ENCODE measurements at places on chromosomes 7 and 10. TPM values are rescaled to one million over a fixed set of nuclear protein-coding genes. Genes with fewer than 3 reads are reported as not detected.

LIPK gene
- total RNA-seq = not detected

MSMB gene
- not detected for total RNA-seq

TLL2 gene
- not detected for total RNA-seq

NSUN5 gene
- total RNA-seq = 22.4 TPM

DDX56 gene
- total RNA-seq = 53.5 TPM

HSPA12A gene
- 7.4 TPM for total RNA-seq

CHAT gene
- not detected for total RNA-seq

LSM8 gene
- 28.3 TPM for total RNA-seq

NRCAM gene
- 2.0 TPM for total RNA-seq

CPA2 gene
- not detected for total RNA-seq

LRMDA gene
- total RNA-seq = 20.0 TPM

MRLN gene
- total RNA-seq = not detected

DNA sequence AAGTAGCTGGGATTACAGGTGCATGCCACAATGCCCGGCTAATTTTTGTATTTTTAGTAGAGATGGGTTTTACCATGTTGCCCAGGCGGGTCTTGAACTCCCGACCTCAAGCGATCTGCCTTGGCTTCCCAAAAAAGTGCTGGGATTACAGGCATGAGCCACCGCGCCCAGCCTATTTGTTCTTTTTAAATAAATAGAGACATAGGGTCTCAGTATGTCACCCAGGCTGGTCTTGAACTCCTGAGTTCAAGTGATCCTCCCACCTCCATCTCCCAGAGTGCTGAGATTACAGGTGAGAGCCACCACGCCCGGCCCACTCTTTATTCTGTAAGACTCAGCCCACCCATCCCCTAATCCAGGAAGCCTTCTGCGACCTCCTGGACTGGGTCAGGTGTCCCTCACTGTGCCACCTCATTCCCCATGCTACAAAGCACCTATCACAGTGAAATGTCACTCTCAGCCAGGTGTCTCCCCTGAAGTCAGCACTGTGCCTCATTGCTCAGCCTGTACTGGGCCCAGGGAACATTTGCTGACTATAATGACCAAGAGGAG is 2.8 kb downstream of the TMEM120A start:
- no peak overlapping the region for H3K27ac ChIP-seq
- H3K4me1 ChIP-seq = peaks cover 13% of the 10 kb centered on the region
- H3K4me3 ChIP-seq = no peak overlapping the region
- no peak for DNase-seq
- no peaks in the 10 kb centered on the region for H3K27me3 ChIP-seq

DNA sequence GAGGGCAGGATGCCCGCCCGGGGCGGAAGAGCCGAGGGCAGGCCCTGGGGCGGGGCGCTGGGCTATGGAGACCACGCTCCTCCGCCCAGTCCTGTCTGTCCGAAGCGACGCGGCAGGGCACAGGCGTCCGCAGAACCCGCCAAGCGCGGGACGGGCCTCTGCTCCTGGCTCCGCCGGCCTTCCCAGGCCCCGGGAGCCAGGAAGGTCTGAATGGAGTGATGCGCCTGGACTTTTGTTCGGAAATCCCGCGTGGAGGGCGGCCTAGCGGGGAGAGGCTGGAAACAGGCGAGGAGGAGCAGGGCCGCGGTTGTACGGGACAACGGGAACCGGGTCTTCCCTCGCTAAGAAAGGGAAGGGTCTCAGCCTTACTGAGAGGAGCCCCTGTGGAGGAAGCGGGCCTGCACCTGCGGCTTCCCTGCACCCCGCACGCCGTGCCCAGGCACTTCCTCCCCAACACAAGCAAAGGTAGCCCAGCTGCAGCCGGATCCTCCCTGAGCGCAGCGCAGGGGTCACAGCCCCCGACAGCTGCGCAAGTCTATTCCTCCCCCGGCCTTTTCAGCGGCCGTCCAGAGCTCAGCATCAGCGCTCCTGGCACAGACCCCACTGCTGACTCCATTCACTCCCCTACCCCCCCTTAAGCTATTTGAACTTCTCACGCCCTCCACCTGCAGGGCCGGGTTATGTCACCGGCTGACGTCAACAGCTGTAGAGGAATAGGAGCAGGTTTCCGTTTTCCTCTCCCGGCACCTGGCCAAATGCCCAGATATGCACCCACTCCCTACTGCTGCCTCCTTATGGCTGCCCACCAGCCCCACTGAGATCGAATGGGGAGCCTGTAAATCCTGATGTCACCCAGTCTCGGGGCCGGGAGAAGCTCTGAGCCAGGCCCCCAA is 143.2 kb upstream of the RET start:
- H3K36me3 ChIP-seq = no peaks in the 10 kb centered on the region
- peak overlapping the region; percentile 16 for H3K4me3 ChIP-seq
- DNase-seq = peak; percentile 64
- H3K4me1 ChIP-seq = peaks cover 12% of the 10 kb centered on the region
- H3K27ac ChIP-seq = no peak overlapping the region

- no peak overlapping the region for H3K27ac ChIP-seq
- H3K4me1 ChIP-seq = no peaks in the 10 kb centered on the region
- DNase-seq = no peak
- H3K27me3 ChIP-seq = no peaks in the 10 kb centered on the region
Measured at GRCh38 chr10:115050375-115051010, 42.7 kb upstream of the ATRNL1 start.

DNA sequence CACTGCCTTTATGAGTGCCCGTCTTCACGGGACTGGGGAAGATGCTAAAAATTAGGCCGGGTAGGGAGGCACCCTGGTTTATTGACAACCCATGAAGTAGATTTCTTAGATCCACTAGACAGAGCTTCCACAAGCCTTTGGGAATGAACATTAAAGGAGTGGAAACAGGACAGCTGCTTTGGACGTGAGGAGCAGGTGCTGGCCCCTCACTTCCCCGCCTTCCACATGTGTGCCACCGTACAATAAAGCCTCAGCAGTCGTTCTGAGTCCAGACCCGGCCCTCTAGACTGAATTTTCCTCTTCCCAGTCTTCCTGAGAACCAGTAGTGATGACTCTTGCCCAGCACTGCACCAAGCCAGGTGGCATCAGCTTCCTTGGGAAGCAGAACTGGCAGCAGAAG is 282.4 kb downstream of the CELF2 start:
- H3K27me3 ChIP-seq = no peaks in the 10 kb centered on the region
- H3K27ac ChIP-seq = no peak overlapping the region
- peaks cover 92% of the 10 kb centered on the region for H3K36me3 ChIP-seq
- DNase-seq = no peak
- H3K4me3 ChIP-seq = no peak overlapping the region
- H3K4me1 ChIP-seq = no peaks in the 10 kb centered on the region

GRCh38 chr7:947391-948210 is 6.9 kb downstream of the ADAP1 start:
- DNase-seq = peak; percentile 63
- H3K4me3 ChIP-seq = no peak overlapping the region
- H3K27me3 ChIP-seq = no peaks in the 10 kb centered on the region

DNA sequence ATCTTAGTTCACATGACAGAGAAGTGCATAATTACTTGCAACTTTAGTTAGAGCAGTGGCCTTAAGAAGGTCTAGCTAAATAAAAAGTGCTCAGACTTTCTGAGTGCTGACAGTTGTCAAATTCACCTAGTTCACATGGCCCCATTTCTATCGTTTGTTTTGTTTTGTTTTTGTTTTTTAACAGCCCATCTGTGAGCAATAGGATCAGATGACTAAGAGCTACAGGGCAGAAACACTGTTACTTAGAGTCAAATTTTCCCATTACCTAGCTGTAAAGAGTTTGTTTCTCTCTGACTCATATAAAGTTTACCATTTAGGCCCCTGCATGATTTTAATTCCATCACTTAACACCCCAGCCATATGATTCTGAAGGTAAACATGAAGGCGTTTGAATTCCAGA is 18.8 kb downstream of the CAV1 start:
- no peaks in the 10 kb centered on the region for H3K36me3 ChIP-seq
- H3K4me1 ChIP-seq = peaks cover 4% of the 10 kb centered on the region
- H3K27me3 ChIP-seq = no peaks in the 10 kb centered on the region
- H3K27ac ChIP-seq = no peak overlapping the region
- no peak overlapping the region for H3K4me3 ChIP-seq
- DNase-seq = no peak

DNA sequence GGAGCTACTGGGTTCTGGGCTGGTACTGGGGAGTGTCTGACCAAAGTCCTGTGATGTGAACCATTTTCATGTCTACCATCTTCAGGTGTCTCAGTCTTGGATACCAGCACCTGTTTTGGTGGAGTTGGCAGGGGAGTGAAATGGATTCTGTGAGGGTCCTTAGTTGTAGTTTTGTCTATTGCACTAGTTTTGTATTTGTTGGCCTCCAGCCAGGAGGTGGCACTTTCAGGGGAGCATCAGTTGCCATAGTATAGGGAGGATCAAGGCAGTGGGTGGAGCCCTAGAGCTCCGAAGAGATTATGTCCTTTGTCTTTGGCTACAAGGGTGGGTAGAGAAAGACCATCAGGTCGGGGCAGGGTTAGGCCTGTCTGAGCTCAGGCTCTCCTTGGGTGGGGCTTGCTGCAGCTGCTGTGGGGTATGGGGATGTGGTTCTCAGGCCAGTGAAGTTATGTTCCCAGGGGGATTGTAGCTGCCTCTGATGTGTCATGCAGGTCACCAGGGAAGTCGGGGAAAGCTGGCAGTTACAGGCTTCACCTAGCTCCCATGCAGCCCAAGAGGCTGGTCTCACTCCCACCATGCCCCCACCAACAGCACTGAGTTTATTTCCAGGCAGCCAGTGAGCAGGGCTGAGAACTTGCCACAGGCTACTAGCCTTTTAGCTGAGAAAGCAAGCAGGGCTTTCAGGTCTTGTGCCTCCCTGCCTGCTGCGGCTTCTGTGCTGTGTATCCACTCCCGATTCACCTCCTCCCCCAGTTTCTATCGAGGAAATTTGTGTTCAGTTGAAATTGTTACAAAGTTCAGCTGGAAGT is 153.1 kb downstream of the ZNF365 start:
- no peak for DNase-seq
- H3K27ac ChIP-seq = no peak overlapping the region
- no peaks in the 10 kb centered on the region for H3K36me3 ChIP-seq
- H3K4me1 ChIP-seq = no peaks in the 10 kb centered on the region
- no peak overlapping the region for H3K4me3 ChIP-seq

DNA sequence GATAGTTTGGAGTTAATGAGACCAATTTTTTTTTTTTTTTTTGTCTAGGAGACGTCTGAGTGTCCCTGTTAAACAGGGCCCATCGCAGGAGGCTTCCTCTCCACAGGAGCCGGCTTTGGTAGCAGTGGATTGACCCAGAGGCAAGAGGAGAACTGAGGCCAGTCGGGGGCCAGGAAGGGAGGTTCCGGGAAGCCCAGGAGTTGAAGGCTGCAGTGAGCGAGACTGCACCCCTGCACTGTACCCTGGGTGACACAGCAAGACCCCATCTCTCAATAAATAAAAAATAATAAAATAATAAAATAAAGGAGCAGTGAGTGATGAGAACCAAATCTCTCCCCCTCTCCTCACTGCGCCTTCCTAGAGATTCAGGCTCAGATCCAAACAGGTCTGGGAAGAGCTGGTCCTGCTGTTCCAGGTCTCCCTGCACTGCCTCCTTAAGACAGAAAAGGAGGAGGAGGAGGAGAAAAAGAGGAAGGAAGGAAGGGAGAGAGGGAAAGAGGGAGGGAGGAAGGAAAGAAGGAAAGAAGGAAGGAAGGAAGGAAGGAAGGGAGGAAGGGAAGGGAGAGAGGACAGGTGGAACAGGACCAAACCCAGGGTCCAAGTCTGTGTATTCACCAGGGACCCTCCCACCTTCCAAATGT is 3.5 kb downstream of the MNX1 start:
- H3K4me3 ChIP-seq = no peak overlapping the region
- no peak for DNase-seq
- no peaks in the 10 kb centered on the region for H3K36me3 ChIP-seq
- H3K4me1 ChIP-seq = peaks cover 33% of the 10 kb centered on the region
- no peak overlapping the region for H3K27ac ChIP-seq

GRCh38 chr10:16280595-16280994 is 156.2 kb upstream of the PTER start:
- no peaks in the 10 kb centered on the region for H3K4me1 ChIP-seq
- no peak for DNase-seq
- no peak overlapping the region for H3K27ac ChIP-seq
- H3K4me3 ChIP-seq = no peak overlapping the region
- no peaks in the 10 kb centered on the region for H3K27me3 ChIP-seq
- H3K36me3 ChIP-seq = no peaks in the 10 kb centered on the region

DNA sequence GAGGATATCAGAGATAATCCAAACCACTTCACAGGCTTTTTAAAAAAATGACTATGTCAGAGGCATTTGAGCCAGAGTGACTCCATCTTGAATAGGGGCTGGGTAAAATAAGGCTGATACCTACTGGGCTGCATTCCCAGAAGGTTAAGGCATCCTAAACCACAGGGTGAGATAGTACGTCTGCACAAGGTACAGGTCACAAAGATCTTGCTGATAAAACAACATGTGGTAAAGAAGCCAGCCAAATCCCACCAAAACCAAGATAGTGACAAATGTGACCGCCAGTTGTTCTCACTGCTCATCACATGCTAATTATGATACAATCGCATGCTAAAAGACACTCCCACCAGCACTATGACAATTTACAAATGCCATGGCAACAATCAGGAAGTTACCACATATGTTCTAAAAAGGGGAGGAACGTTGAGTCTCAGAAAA is 177.5 kb downstream of the RAPGEF5 start:
- peaks cover 26% of the 10 kb centered on the region for H3K36me3 ChIP-seq
- H3K4me1 ChIP-seq = no peaks in the 10 kb centered on the region
- H3K4me3 ChIP-seq = no peak overlapping the region
- no peak overlapping the region for H3K27ac ChIP-seq
- no peak for DNase-seq

GRCh38 chr7:87458148-87458547 is 17.3 kb downstream of the ABCB4 start:
- no peak for DNase-seq
- H3K27me3 ChIP-seq = no peaks in the 10 kb centered on the region
- H3K4me3 ChIP-seq = no peak overlapping the region
- no peaks in the 10 kb centered on the region for H3K36me3 ChIP-seq
- H3K27ac ChIP-seq = no peak overlapping the region

DNA sequence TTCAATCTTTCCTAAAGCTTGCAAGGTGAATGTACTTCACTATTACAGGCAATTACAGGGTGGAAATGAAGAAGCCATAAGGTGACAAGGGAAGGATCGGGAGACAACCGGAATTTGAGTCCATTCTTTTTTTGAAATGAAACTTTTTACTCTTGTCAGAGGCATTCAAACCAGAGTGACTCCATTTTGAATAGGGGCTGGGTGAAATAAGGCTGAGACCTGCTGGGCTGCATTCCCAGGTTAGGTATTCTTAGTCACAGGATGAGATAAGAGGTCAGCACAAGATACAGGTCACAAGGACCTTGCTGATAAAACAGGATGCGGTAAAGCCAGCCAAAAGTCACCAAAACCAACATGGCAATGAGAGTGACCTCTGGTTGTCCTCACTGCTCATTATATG is 363.3 kb downstream of the TYW1 start:
- H3K27me3 ChIP-seq = no peaks in the 10 kb centered on the region
- no peak overlapping the region for H3K27ac ChIP-seq
- H3K36me3 ChIP-seq = no peaks in the 10 kb centered on the region
- DNase-seq = no peak
- H3K4me1 ChIP-seq = no peaks in the 10 kb centered on the region

DNA sequence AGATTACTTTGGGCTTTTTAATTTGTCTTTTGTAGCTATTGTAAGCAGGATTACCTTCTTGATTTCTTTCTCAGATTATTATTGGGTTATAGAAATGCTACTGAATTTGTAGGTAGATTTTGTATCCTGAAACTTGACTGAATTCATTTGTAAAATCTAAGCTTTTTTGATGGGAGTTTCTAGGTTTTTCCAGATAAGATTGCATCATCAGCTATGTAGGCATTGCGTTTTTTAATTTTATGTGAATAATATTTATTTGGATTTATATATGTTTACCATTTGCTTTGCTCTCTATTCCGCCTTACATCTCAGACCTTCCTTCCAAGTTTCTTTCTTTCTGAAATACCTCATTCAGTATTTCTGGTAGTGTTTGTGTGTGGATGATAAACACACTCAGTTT is 351.7 kb upstream of the ANKRD30A start:
- no peak overlapping the region for H3K4me3 ChIP-seq
- DNase-seq = no peak
- H3K27ac ChIP-seq = no peak overlapping the region
- H3K27me3 ChIP-seq = no peaks in the 10 kb centered on the region

All from upper lobe of right lung (tissue), 1 donor.